ENCODE measurements at places on chromosomes 11 and 22.

DNA sequence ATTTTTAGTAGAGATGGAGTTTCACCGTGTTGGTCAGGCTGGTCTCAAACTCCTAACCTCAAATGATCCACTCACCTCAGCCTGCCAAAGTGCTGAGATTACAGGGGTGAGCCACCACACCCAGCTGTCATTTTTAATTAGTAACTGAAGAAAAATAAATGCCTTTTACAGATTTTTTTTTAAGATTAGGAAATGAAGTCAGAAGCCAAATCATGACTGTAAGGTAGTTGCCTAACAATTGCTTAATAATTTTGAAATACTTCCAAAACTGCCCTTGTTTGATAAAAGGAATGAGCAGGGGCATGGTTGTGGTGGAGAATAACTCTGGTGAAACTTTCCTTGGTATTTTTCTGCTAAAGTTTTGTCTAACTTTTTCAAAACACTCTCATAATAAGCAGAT, 98.9 kb upstream of the SLC5A12 start:
- no peaks in the 10 kb centered on the region for H3K4me1 ChIP-seq
- no peak overlapping the region for H3K27ac ChIP-seq
- no peak overlapping the region for H3K4me3 ChIP-seq

DNA sequence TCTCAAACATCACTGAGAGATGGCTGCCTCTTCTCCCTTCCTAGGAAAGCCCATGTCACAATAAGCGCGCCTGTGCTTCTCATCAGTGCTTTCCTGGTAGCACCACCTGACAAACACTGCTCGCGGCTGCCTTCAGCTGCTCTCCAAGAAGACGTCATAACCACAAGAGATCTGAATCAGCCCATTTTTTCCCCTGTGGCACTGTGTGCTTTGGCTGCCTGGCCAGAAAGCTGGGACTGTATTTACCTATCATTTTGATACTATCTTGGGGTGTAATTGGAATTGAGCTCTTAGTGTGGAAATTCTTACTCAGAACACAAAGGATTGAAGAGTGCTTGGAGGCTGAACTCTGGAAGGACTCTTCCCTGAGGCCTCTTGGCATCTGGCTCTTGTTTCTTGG, 50.3 kb upstream of the EHF start:
- H3K27me3 ChIP-seq = no peaks in the 10 kb centered on the region
- no peaks in the 10 kb centered on the region for H3K4me1 ChIP-seq
- peak; percentile 68 for DNase-seq
- H3K27ac ChIP-seq = no peak overlapping the region

DNA sequence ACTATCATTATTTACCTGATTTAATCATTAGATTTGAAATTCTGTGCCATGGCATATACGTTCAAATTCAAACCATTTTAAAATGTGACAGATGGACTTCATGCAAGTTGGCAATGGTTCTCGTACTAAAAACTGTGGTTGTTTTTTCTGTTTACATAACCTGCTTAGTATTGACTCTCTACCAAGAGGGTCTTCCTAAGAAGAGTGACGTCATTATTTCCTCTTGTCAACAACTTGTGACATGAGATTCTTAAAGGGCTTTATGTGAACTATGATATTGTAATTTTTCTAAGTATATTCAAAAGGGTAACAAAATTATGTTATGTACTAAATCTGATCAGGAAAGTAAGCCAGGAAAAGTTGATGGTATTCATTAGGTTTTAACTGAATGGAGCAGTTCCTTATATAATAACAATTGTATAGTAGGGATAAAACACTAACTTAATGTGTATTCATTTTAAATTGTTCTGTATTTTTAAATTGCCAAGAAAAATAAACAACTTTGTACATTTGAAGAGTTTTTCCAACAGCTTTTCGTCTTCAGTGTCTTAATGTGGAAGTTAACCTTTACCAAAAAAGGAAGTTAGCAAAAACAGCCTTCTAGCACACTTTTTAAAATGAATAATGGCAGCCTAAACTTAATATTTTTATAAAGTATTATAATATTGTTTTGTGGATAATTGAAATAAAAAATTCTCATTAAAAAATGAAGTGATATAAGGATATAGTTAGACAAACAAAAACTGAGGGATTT, 87.0 kb downstream of the GRK3 start:
- H3K4me1 ChIP-seq = no peaks in the 10 kb centered on the region
- DNase-seq = no peak
- no peak overlapping the region for H3K27ac ChIP-seq
- no peaks in the 10 kb centered on the region for H3K27me3 ChIP-seq

GRCh38 chr11:17979770-17980371, 33.0 kb downstream of the SERGEF start:
- no peak overlapping the region for H3K27ac ChIP-seq
- DNase-seq = peak; percentile 66
- no peaks in the 10 kb centered on the region for H3K27me3 ChIP-seq
- H3K36me3 ChIP-seq = no peaks in the 10 kb centered on the region
- no peaks in the 10 kb centered on the region for H3K4me1 ChIP-seq
- H3K4me3 ChIP-seq = no peak overlapping the region

All from trophoblast cell (in vitro differentiated cells and primary cell).